ENCODE measurements at places on chromosomes 4 and X. TPM values are rescaled to one million over a fixed set of nuclear protein-coding genes. Genes with fewer than 3 reads are reported as not detected.

Gene NOP14
- 5.6 TPM for total RNA-seq

Gene G3BP2
- 395 TPM for total RNA-seq

Gene DTHD1
- total RNA-seq: 0.94 TPM

Gene GPR82
- total RNA-seq: not detected

Gene CORIN
- 0.62 TPM for total RNA-seq

Gene MAGEE2
- 4.4 TPM for total RNA-seq

Gene GAGE12J
- not detected for total RNA-seq

Gene AREG
- not detected for total RNA-seq

Gene NXF2B
- not detected for total RNA-seq

Gene ATP11C
- total RNA-seq: 66.0 TPM

Gene SPINK2
- not detected for total RNA-seq

Gene GPR143
- total RNA-seq: 1.2 TPM

Gene SLC10A4
- total RNA-seq: 3.9 TPM

Gene HSFX4
- not detected for total RNA-seq

Gene CXorf49
- not detected for total RNA-seq

Gene MAGEA1
- not detected for total RNA-seq

Gene CXorf65
- not detected for total RNA-seq

Gene ASB12
- total RNA-seq: 0.31 TPM

Gene LUZP4
- total RNA-seq: not detected

Gene FAM114A1
- 10.9 TPM for total RNA-seq

Gene COL25A1
- 6.4 TPM for total RNA-seq

Gene GSTCD
- total RNA-seq: 29.5 TPM

Gene EFHC2
- 1.9 TPM for total RNA-seq

Gene LANCL3
- total RNA-seq: 1.4 TPM

Gene LRRC66
- 0.47 TPM for total RNA-seq

Gene KIF4A
- total RNA-seq: 2.7 TPM

Gene HSFX3
- not detected for total RNA-seq

Gene HPSE
- 1.6 TPM for total RNA-seq

Gene MBNL3
- total RNA-seq: 2.8 TPM

Gene CT45A2
- total RNA-seq: not detected

Gene HNRNPH2
- 92.5 TPM for total RNA-seq

Gene ELOVL6
- total RNA-seq: 39.0 TPM

Gene GPAT3
- total RNA-seq: not detected

Gene PDE6B
- total RNA-seq: 5.6 TPM

Gene TMEM156
- total RNA-seq: 0.31 TPM

Gene FAM90A26
- not detected for total RNA-seq

Gene NAP1L3
- 126 TPM for total RNA-seq

Gene ARX
- 6.2 TPM for total RNA-seq

Gene GLRA3
- total RNA-seq: 5.0 TPM

Gene QRFPR
- not detected for total RNA-seq

Gene UGT2A1
- not detected for total RNA-seq

Gene LAMP2
- 48.8 TPM for total RNA-seq

Gene F8A2
- total RNA-seq: not detected

Gene CD40LG
- total RNA-seq: not detected

Gene KCNIP4
- 19.8 TPM for total RNA-seq

Gene ENPP6
- total RNA-seq: 0.94 TPM

Gene GYPE
- total RNA-seq: 0.31 TPM

Gene SRPX
- total RNA-seq: 2.5 TPM

Data from occipital lobe (tissue), 3 donors.